KG1 (cell line): ENCODE measurements at places on chromosomes 6 and 20.

DNA sequence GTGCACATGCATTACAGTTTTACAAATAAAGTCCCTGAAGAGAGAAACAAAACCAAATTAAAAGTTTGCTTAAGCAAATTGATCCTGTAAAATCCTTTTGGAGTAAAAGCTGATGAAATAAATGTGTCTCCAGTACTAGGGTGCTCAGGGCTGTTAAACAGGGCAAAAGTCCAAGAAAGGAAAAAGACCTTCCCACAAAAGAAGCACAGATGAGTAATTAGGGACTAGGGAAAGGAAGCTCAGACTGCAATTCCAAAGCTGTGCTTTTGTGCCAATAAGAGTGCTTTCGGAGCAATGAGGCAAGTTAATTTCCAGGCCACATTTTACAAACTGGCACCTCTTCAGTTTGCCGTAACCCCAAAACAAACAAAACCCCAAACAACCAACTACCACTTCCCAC is 10.4 kb upstream of the RNF182 start:
- no peak for DNase-seq

GRCh38 chr20:40238511-40238910 is 450.5 kb downstream of the MAFB start:
- no peak for DNase-seq

DNA sequence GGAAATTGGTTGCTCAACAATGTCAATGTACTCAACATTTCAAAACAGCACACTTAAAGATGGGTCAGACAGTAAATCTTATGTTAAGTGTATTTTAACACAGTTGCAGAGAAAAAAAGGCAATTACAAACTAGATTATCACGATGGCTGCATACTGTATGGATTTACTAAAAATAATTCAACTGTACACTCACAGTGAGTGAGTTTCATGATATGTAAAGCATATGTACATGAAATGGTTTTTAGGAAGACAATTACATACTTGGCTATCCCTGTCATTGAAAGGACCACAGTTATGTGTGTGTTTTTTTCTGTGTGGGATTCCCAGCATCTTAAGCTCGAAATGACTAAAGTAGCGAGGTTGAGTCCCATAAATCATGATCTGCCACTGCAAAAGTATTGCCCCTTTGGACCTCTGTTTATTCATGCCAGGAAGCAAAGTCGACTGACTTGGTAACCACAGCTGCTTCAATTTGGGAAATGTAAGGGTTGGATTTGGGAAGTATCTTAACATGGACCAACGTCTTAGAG is 5.5 kb upstream of the SALL4 start:
- no peak for DNase-seq

- DNase-seq, result no peak
Observed at GRCh38 chr6:138833816-138834539, 38.1 kb downstream of the ECT2L start.

GRCh38 chr6:82113231-82113630 is 134.3 kb downstream of the IBTK start:
- no peak for DNase-seq

- no peak for DNase-seq
Observed at GRCh38 chr6:42511803-42512422, 51.9 kb upstream of the UBR2 start.

DNA sequence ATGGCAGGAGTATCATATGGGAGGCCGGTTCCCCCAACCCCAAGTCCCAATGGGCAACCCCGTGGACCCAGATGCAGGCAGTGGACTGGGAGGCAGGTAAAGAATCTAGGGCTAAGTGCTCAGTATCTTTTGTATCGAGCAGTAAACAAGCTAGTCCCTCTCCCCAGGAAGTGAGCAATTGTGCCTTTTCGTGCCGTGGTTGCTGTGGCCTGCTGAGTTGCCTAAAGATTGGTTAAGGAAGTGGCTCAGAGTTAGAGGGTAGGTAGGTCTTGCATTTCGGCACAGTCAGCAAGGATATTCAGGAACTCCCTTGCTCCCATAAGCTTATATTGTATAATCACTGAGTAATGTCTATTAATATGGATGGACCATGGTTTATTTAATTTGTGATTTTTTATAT is 1.3 kb upstream of the DNAH8 start:
- peak; percentile 19 for DNase-seq

DNA sequence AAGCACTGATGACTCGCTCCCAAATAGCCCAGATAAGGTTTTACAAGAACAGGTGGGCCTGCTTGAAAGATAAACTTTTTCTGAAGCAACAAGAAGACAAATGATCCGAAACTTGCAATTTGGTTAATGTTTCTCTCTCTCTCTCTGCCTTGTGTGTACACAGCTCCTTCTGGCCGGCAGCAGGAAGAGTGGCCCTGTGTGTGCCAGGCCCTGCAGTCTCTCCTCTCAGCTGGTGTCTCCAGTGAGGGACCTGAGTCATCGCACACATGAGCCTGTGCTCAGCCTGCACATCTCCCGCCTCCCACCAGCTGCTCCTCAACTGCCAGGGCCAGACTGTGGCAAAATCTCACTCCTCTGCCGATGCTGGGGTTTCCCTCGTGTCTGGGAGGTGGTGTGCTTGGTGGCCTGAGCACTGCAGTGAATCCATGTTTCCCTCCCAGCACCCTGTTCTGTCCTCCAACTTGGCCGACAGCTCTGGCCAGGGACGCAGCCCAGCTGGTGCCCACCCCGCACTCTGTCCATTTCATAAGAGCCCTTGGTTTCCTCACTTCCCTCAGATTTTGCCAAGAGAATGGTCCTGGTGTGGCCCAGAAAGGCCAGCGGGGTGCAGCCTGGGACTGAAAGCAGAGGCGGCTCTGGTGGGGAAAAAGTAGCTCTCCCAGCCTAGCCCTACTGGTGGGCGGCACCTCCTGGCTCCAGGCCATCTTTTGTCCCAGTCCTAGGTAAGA is 49.4 kb downstream of the ERMARD start:
- no peak for DNase-seq

DNA sequence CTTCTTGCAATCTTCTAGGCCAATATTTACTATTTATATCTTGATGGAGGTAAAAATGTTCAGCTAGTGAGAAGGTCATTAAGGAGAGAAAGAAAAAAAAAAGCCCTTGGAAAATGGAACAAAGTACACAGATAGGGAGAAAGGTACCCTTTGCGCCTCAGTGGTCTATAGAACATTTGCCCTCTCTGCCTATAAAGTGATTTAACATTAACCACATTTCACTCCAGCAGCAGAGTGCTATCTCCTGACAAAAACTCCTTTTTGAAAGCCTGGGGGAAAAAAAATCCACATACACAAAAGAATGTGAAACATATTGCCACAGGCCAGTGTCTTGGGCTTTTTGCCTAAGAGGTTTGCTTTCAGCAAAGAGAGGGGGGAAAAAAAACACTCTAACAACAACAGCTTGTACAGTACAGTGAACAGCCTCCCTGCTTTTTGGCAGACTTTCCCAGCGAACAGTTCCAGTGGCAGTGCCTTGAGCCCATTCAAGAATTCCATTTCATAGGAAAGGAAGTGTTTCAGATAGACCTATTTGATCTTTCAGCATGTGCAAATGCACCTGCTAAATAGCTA is 695 bp downstream of the ARHGAP18 start:
- DNase-seq, result no peak

GRCh38 chr6:10413262-10413849 is 1.5 kb downstream of the TFAP2A start:
- no peak for DNase-seq
